Glomerular endothelial cell (primary cell): ENCODE measurements at places on chromosomes 7 and 10. TPM values are rescaled to one million over a fixed set of nuclear protein-coding genes. Genes with fewer than 3 reads are reported as not detected.
A peak's percentile ranks its signal among the peaks of the same experiment; 100 is the strongest.

DNA sequence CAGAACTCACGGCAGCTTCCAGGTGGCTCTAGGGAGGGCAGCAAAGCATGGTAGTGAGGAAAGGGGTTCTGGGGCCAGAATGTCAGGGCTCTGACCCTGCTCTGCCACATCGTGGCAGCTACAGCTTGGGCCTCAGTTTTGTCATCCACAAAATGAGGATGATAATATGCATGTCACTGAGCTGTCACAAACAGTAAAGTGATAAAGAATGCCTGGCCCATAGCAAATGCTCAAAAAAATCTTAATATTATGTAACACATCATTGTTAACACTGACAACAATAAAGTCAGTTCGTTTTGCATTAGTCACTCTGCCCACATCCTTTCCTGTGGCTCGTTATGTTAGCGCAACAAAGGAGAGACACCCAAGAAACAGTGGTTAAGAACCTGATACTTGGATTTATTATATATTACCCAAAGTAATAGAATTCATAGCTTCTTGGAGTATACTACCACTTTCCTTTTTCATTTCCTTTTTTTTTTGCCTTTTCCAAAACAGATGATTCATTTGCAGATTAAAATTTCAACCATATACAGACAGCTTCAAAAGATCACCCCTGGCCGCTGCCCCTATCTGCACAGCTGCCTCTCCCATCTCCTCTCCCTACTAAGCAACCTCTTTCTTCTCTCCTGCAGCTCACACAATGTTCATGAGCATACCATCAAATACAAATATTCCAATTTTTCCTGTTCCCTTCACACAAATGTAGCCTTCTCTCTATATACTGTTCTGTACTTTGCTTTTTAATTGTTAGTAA lies 45.5 kb upstream of the DDC start:
- DNase-seq: no peak

- DNase-seq: no peak
These were observed 14.2 kb upstream of the POR start for GRCh38 chr7:75900617-75901315.

DNA sequence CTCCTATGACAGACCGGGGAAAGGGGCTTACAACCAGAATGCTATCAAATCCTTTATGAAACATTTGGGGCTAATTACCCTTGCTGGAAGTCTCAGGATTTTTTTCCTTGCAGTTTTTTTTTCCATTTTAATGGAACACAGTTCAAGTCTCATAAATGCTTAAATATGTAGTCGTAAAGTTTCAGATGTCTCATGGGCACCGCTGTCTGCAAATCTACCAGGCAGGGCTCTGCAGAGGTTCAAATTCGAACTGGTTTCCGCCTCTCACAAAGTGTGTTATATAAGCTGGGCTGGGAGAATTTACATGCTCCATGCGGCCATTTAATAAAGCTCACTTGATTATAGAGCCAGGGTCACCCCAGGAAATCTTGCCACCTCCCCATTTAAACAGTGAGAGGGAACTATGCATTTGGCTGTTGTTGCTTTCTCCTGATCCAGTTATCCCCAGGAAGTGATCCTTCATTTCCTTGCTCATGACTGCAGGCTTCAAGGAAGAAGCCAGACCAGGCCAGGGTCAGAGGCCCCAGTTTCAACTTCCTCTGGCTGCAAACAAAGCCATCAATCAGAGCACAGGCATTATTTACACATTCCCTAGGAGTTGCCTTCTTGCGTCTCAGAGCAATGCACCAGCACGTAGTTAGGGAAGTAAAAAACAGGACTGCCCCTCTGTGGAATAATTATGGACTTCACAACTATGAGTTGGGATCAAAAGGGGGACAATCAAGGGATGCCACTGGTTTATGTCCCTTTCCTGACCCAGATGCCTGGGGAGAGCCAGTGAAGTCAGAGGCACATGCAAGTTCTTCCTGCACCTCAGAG lies 358.8 kb downstream of the PRPF18 start:
- peak; percentile 95 for DNase-seq

- DNase-seq: no peak
These were observed 18.6 kb upstream of the ZNF32 start for GRCh38 chr10:43667317-43667731.

- DNase-seq: no peak
These were observed 137.5 kb upstream of the FZD1 start for GRCh38 chr7:91126762-91127161.

GRCh38 chr10:121928528-121928884 lies 675 bp upstream of the ATE1 start:
- DNase-seq: no peak

GRM3 gene
- total RNA-seq: not detected in 2 replicates

GRCh38 chr7:110861163-110861562 lies 229.8 kb upstream of the LRRN3 start:
- no peak for DNase-seq

- peak; percentile 90 for DNase-seq
These were observed 119.5 kb downstream of the RNF216 start for GRCh38 chr7:5661942-5662341.

DNA sequence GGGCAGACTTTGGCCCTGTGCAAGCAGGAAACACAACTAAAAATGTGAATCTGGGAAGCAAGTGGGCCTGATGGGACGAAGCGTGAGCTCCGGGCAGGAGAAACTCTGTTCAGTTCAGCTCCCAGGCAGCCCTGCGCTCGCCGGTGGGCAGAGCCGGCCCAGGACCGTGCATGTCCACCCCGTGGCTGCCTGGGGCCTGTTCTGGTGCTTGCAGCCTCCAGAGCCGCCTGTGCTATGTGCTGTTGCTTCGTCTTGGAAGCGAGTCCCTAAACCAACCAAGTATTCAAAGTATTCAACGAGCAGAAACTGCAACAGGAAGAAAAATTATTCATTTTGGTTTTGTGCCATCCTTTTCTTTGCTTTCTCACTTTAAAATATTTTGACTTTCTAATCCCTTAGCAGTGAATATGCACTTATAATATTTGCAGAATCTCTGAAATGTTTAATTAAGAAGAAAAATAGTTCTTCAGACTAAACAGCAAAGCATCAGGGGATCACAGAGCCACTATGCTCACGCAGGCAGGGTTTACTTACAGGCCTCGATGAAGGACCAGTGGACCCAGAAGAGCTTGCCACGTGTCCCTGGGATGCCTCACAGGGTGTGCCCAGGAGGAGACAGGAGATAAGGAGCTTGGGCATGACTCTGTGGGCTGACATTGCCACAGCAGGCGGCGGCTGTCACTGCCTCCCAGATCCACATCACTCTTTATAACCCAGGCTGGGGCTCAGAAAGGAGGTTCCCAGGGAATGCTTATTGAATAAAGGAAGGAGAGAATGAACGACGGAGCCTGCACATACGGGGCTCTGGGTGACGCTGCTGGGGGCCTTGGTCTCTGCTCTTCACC lies 45.6 kb downstream of the VIPR2 start:
- DNase-seq: no peak

DNA sequence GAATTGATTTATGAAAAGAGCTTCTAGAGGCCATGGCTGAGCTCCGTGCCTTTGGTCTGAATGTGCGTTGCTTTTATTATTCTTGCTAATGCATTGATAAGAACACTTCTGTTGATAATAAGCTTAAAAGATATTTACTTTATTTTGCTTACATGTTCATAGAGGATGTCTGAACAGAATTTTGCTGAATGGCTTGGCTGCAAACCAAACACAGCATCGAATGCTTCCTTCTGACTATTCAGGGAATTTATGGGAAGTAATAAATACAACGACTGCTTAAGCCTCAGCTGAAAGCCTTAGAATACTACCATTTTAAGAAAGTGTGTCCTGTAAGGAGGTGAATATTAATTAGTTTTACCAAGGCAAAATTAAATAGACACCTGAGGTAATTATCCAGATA lies 643.5 kb upstream of the POT1 start:
- no peak for DNase-seq

- DNase-seq: no peak
These were observed at the start of gene VOPP1 for GRCh38 chr7:55572378-55573233. VOPP1 (minus strand) TSS chr7:55572502; CDS start chr7:55572324, 178 bp downstream.

PRSS37 gene
- not detected in 2 replicates for total RNA-seq
